RPMI8226 (cell line): ENCODE measurements at places on chromosomes 5 and 9.

- DNase-seq: no peak
Measured at GRCh38 chr9:134554373-134555093, 87.1 kb upstream of the COL5A1 start.

DNA sequence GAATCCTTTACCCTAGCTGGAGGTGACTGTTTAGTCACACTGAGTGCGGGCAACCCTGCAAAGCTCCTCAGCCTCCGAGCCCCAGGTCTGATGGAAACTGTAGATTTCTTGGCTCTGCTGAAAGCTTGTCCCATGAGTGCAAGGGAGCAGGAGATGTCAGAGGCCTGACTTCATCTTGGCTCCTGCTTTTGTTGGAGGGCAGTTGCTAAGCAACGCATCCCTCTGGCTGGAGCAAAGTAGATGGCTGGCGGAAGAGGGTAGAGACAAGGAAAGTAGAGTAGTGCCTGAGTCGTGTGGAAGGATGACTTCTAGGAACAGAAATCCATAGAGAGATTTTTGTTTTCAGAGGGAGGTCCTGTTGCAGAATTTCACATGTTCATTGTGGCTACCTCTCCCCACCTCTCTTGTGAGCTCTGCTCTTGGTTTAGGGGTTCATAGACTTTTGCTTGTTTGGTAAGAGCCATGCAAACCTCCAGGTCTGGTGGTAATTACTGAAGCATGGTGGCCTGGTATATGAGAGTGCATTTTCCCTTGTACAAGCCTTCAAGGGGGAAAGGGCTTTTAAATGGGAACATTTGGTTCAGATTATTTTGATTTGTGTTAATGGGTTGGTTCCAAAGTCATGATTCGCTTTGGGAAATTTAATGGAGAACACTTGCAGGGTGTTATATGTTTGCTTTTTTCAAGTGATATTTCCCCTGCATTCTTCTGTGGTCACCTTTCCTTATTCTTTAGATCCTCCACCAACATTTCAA lies 71.5 kb downstream of the ARHGAP26 start:
- DNase-seq: no peak

GRCh38 chr9:133355881-133356357 lies 368 bp downstream of the SURF1 start:
- no peak for DNase-seq

DNA sequence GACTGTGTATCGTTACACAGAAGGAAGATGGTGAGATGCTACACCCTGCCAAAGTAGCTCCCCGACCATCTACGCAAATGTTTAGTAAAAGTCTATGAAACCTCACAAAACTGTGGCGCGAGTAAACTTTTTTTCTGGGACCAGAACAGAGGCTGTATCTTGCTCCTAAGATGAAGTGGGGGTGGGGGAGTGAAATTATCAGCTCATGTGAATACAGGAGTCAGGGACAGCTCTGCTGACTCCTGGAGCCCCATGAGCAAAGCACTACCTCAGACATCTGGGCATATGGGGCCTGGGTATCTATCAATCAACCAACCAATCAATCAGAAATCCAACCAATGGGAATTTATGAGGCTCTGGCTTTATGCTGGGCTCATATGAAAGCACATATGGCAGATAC lies 138.6 kb upstream of the RANBP3L start:
- DNase-seq: no peak

DNA sequence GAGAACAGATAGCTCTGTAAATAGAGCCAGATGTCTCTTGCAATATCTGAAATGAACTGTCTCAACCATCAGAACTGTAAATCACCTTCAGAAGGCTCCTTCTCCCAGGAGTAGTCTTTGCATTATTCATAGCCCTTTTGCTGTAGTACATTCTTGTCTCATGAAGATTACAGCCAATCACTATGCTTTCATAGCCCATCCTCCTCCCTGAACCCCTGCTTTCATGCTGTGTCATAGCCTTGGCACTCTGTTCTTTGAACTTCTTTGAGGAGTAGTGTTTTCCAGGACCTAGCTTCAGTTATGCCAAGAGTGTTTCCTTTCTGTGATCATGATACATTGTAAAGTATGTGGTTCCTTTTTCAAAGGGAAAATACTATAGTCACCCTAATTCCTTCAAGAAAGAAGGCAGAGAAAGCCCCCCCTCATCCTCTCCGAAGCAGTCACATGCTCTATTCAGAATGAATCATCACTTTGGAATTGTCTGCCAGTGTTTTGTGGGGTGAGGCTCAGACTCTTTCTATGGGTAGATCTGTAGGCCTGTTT lies 61.1 kb downstream of the GRIA1 start:
- DNase-seq: no peak

DNA sequence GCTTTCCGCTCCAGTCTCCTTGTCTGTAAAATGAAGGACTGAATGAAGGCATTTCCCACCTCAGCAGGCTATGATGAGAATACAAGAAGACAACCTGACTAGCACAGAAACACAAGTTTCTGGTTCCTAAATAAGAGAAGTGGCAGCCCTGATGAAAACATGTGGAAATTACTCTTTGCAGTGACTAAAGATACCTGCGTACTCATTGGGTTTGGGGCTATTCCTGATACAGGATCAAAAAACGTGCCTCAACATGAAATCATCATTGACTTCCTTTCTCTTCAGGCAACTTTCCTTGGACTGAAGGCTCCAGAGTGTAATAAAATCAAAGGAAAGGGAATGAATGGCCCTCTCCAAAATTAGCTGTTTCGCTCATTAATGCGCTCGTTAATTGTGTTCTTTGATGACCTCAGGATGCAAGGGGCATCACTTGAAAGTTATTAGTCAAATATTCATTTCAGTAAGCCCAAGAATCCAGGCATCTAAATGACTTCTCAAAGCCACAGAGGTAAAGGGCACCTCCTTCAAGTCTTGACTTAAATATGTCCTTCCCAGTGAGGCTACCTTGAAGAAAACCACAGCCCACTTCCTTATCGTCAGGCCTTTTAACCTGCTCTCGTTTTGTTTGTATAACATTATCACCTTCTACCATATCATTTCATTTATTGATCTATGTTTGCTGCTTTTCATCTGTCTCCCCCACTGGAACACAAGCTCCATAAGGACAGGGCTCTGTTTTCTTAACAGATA lies 68.9 kb downstream of the RASEF start:
- no peak for DNase-seq

- DNase-seq: no peak
Measured at GRCh38 chr9:9283159-9283986, 1329.4 kb downstream of the PTPRD start.

DNA sequence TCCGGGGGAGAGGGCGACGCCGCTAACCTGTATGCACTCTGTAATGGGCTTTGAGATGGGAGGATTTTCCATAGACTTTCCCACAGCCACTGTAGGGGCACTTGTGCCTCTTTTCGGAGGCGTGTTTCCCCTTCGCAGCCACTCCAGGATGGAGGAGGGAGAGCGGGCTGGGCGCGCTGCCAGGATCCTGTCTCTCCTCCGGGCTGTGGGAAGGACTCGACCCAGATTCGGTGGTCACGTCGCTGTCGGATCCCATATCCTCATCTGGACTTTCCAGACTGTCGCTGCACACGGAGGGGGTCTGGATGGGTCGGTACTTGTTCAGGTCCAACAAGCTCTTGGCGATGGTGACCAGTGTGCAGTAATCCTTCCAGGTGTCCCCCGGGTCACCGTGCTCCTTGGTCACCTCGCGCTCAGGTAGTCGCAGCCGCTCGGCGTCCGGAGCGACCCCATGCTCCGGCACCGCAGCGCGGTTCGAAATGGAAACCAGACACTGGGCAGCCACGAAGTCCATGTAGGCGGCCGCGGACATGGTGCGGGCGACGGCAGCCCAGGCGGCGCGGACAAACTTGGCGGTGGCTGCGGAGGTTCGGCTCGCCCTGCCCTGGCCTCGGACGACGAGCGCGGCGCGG lies 1.5 kb downstream of the KLF9 start:
- DNase-seq: peak; percentile 53
